NT2/D1 (cell line): ENCODE measurements at places on chromosomes 3 and 15.

DNA sequence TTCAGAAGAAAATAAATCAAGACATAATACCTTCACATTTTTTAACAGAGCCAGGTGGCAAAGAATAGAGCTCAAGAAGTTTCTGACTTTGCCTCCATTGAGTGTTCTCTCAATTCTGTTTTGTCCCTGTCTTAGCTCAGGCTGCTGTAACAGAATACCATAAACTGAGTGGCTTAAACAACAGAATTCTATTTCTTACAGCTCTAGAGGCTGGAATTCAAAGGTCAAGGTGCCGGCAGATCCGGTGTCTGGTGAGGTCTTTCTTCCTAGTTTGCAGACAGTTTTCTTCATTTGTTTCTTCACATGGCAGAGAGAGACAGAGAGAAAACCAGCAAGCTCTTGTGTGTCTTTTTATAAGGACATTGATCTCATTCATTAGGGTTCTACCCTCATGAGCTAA is 25.6 kb downstream of the IQCH start:
- no peak for DNase-seq

DNA sequence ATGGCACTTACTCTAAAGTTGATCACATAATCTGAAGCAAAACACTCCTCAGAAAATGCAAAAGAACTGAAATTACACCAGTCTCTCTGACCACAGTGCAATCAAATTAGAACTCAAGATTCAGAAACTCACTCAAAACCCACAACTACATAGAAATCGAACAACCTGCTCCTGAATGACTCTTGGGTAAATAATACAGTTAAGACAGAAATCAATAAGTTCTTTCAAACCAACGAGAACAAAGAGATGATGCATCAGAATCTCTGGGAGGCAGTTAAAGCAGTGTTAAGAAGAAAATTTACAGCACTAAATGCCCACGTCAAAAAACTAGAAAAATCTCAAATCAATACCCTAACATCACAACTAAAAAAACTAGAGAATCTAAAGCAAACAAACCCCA is 227.2 kb downstream of the CTNNB1 start:
- no peak for DNase-seq

- DNase-seq, result no peak
Observed at GRCh38 chr15:27725731-27726130, 373.4 kb downstream of the OCA2 start.

DNA sequence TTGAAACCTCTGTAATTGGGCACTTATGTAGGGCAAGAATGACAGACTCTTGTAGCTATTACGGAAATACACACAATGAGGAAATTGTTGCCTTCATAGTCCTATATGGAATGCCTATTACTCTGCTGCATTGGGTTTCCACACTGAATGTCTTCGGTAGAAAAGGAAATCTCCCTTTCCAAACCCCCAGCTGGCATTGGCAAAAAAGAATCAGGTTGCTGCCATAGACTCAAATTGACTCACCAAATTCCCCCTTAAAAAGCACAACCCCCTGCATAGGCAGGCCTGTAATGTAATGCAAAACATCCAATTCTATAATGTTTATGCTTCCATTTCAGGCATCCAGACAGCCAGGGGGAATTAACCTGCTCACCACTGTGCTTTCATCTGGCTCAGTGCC is 44.8 kb upstream of the NTRK3 start:
- no peak for DNase-seq

DNA sequence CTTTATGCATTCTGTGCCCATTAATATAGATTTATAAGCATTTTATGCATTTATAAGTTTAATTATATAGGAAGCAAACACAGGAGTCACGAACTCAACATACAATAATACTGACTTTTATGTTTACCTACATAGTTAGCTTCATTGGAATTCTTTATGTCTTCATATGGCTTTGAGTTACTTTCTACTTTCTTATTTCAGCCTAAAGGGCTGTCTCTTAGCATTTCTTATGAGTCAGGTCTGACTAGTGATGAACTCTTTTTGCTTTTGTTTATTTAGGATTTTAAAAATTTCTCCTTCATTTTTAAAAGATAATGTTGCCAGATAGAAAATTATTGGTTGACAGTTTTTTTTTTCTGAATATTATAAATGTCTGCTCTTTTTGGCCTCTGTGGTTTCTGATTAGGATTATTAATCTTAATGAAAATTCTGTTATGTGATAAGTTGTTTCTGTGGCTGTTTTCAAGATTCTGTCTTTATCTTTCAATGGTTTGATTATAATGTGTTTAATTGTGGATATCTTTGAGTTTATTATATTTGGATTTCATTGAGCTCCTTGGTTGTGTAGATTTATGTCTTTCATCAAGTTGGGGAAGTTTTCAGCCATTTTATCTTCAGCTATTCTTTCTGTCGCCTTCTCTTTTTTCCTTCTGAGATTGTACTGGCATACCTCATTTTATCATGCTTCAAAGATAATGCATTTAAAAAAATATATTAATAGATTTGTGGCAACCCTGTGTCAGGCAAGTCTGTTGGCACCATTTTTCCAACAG is 54.3 kb downstream of the ATP2C1 start:
- DNase-seq, result no peak

GRCh38 chr15:73927003-73927475 is 777 bp downstream of the LOXL1 start:
- no peak for DNase-seq

DNA sequence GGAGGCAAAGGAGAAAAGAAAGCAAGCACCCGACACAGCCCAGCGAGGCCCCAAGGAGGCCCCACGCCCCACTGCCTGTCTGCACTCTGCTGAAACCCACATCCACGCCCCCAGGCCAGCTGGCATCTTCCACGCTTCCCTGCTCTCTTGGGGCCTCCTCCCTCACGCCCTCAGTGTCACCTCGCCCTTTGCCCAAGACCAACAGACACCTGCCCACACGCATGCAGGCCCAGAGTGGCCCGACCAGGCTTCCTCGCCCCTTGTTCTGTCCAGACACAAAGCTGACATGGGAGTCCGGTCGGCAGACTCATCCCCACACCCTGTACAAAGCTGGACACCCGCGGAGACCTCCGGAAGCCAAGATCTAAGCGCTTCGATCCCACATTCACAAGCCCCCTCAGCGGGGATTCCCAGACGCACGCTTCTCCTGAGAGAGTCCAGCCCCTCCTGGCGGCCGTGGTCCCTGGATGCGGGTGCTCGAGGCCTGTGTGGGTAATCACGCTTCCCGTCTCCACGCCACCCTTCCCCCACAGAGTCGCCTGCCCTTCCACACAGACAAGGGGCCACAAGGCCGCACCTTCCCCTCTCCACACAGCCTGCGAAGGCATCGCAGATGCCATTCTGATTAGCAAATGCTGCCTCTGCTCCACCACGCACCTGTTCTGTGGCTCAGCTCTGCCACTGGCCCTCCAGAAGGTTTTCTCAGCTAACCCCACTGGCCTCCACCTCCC is 176.6 kb downstream of the XXYLT1 start:
- DNase-seq, result no peak
